ENCODE measurements at places on chromosomes 3 and 15. TPM values are rescaled to one million over a fixed set of nuclear protein-coding genes. Genes with fewer than 3 reads are reported as not detected.

DNA sequence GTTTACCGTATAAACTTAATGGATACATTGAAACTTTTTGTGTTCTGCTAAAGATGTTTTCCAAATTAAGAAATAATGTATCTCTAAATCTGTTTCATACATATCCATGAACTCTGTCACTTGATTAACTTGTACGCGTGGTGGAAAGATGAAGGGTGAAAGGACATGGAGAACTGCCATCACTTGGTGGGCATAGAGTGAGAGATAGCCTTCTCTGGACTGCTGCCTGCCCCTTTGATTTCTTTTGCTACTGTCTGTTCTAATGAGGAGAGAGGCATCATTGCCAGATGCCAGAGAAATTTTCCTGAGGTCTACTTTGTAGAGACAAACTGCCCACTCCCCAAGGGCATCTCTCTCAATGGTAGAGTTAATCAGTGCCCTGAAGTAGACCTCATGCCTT, 120.5 kb downstream of the SLMAP start:
- no peak for DNase-seq

- DNase-seq = no peak
Measured at GRCh38 chr3:126019683-126020082, 50.7 kb downstream of the ROPN1B start.

DNA sequence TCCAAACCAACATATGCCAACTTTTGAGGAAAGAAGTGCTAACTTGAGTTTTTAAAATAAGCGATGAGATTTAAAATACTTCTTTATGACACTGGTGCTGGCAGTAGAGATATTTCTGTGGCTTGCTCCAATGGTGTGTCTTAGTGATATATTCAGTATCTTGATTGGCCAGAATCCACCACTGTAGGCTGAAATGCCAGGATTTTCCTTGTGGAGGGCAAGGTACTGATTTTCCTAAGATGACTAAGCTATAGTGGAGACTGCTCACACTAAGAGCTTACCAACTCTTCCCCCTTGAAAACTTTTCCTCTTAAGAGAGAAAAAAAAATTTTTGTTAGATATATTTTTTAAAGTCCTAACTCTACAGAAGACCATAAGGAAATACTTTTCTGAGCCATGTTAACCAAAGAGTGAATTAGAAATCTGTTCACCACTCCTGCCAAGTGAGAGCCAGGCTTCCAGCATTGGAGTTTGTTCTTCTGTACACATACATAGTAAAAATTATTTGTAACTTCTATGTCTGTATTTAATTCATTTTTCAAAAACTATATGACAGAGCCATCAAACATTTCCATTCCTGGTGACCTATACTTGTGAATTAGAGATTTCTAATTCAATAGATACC, 109.1 kb downstream of the PPP2R3A start:
- DNase-seq = no peak

GOLGA6L10 gene
- total RNA-seq = 2.2 TPM

MAP1A gene
- 18.6 TPM for total RNA-seq

DNA sequence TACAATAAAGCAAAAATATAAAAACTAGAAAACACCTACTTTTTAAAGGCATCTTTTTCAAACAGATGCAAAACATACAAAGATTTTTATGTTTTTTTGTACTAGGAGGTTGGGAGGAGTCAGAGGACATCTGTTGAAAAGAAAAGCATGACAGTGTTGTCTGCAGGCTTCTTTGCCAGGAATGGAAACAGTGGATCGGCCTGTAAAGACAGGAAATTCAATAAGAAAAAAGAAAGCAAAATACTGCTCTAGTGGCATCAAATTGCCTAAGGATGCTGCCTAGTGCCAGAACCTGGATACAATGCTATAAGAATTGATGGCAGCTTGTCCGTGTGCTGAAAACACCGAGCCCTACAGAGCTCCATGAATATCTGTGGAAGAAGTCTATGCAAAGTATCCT, 69.9 kb downstream of the TBC1D5 start:
- DNase-seq = no peak

Data from K562 (cell line).